ENCODE measurements at places on chromosomes 2 and 18. TPM values are rescaled to one million over a fixed set of nuclear protein-coding genes. Genes with fewer than 3 reads are reported as not detected.
A peak's percentile ranks its signal among the peaks of the same experiment; 100 is the strongest.

ABCG8 gene
- not detected for total RNA-seq

KCNE4 gene
- 1.7 TPM for total RNA-seq

DRC1 gene
- total RNA-seq = 0.13 TPM

GRCh38 chr2:57397550-57398360 is 648.9 kb upstream of the VRK2 start:
- DNase-seq = peak; percentile 57

DNA sequence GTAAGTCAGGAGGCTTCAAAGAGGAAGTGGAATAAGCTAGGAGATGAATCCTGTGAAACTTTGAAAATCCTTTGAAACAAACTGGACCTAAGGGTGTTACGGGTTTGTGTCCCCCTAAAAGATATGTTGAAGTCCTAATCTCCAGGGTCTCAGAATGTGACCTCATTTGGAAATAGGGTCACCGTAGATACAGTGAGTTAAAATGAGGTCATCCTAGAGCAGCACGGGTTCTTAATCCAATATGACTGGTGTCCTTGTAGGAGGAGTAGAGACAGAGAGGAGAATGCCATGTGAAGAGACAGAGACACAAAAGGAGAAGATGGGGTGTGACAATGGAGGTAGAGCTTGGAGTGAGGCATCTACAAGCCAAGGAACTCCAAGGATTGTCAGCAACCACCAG is 26.9 kb upstream of the NEB start:
- DNase-seq = no peak

TMEM237 gene
- 17.0 TPM for total RNA-seq

NEU2 gene
- total RNA-seq = not detected

CEBPZOS gene
- 49.1 TPM for total RNA-seq

- DNase-seq = no peak
Measured at GRCh38 chr2:231682603-231683291, 25.6 kb upstream of the PTMA start.

GRCh38 chr18:26868968-26869586 is 3.6 kb upstream of the AQP4 start:
- DNase-seq = no peak

GPAT2 gene
- 6.6 TPM for total RNA-seq

GRCh38 chr2:6952101-6952500 is 34.9 kb downstream of the RNF144A start:
- no peak for DNase-seq
